Neural cell (in vitro differentiated cells): ENCODE measurements at places on chromosomes 1 and 21. TPM values are rescaled to one million over a fixed set of nuclear protein-coding genes. Genes with fewer than 3 reads are reported as not detected.

IL6R gene
- not detected in 2 replicates for polyA plus RNA-seq

RIMS3 gene
- polyA plus RNA-seq, result 31.6 and 36.9 TPM in 2 replicates

MXRA8 gene
- 0.92 and 1.7 TPM in 2 replicates for polyA plus RNA-seq

SPATA17 gene
- polyA plus RNA-seq, result 3.1 and 6.0 TPM in 2 replicates

FYB2 gene
- polyA plus RNA-seq, result 0.69 TPM in 1 of 2 replicates, not detected in the other

ELF3 gene
- 0.22 and 0.26 TPM in 2 replicates for polyA plus RNA-seq

IGSF3 gene
- 81.1 and 81.4 TPM in 2 replicates for polyA plus RNA-seq

RGS4 gene
- polyA plus RNA-seq, result 0.86 and 1.6 TPM in 2 replicates

AMY1B gene
- polyA plus RNA-seq, result not detected in 2 replicates

ATF3 gene
- polyA plus RNA-seq, result 3.4 and 7.2 TPM in 2 replicates

CA14 gene
- 1.1 and 1.5 TPM in 2 replicates for polyA plus RNA-seq

SPATA1 gene
- polyA plus RNA-seq, result 0.17 TPM in 1 of 2 replicates, not detected in the other

ADSS2 gene
- 78.0 and 86.1 TPM in 2 replicates for polyA plus RNA-seq

MCOLN2 gene
- not detected in 2 replicates for polyA plus RNA-seq

SLC16A4 gene
- 0.50 and 1.2 TPM in 2 replicates for polyA plus RNA-seq

BSND gene
- polyA plus RNA-seq, result not detected in 2 replicates

CATSPERE gene
- polyA plus RNA-seq, result 5.6 and 6.7 TPM in 2 replicates

TNFRSF18 gene
- polyA plus RNA-seq, result not detected in 2 replicates

PIGR gene
- not detected in 2 replicates for polyA plus RNA-seq

CYP2J2 gene
- not detected in 2 replicates for polyA plus RNA-seq

TMEM79 gene
- polyA plus RNA-seq, result 5.9 and 6.8 TPM in 2 replicates

UTS2 gene
- 1.5 and 2.4 TPM in 2 replicates for polyA plus RNA-seq

CACNA1S gene
- 0.05 and 0.14 TPM in 2 replicates for polyA plus RNA-seq

GPX7 gene
- polyA plus RNA-seq, result 1.3 and 1.8 TPM in 2 replicates

NKAIN1 gene
- polyA plus RNA-seq, result 33.4 and 55.3 TPM in 2 replicates

S100A8 gene
- polyA plus RNA-seq, result not detected in 2 replicates

C8A gene
- not detected in 2 replicates for polyA plus RNA-seq

ADCY10 gene
- polyA plus RNA-seq, result 0.09 and 0.22 TPM in 2 replicates

RAB42 gene
- not detected in 2 replicates for polyA plus RNA-seq

ZFP69B gene
- 18.2 and 21.6 TPM in 2 replicates for polyA plus RNA-seq

FGR gene
- polyA plus RNA-seq, result not detected in 2 replicates

ANGPTL3 gene
- not detected in 2 replicates for polyA plus RNA-seq

MPL gene
- polyA plus RNA-seq, result not detected in 2 replicates

SPRR2G gene
- polyA plus RNA-seq, result not detected in 2 replicates

P3H1 gene
- polyA plus RNA-seq, result 32.4 and 47.6 TPM in 2 replicates

DRAXIN gene
- 33.5 and 35.5 TPM in 2 replicates for polyA plus RNA-seq

JAM2 gene
- polyA plus RNA-seq, result 1.1 and 2.0 TPM in 2 replicates

KRTAP19-1 gene
- not detected in 2 replicates for polyA plus RNA-seq

NVL gene
- polyA plus RNA-seq, result 77.3 and 84.2 TPM in 2 replicates

MX2 gene
- not detected in 2 replicates for polyA plus RNA-seq

LCE1A gene
- polyA plus RNA-seq, result not detected in 2 replicates

SDC3 gene
- polyA plus RNA-seq, result 55.2 and 79.5 TPM in 2 replicates

LCE2B gene
- not detected in 2 replicates for polyA plus RNA-seq

TARS2 gene
- polyA plus RNA-seq, result 19.4 and 22.8 TPM in 2 replicates

ROR1 gene
- 0.27 TPM in 1 of 2 replicates, not detected in the other for polyA plus RNA-seq

DENND2C gene
- polyA plus RNA-seq, result 0.18 and 0.26 TPM in 2 replicates

ATP6V1G3 gene
- polyA plus RNA-seq, result not detected in 2 replicates

TMPRSS15 gene
- polyA plus RNA-seq, result 0.18 and 0.50 TPM in 2 replicates

LCE2C gene
- not detected in 2 replicates for polyA plus RNA-seq

ANXA9 gene
- polyA plus RNA-seq, result not detected in 2 replicates
